Stimulated activated CD4-positive, alpha-beta T cell treated with anti-CD3 and anti-CD28 coated beads, Interleukin-4, amount 100 ng/mL, for 24 hours (primary cell): ENCODE measurements at places on chromosomes 12 and 14.

DNA sequence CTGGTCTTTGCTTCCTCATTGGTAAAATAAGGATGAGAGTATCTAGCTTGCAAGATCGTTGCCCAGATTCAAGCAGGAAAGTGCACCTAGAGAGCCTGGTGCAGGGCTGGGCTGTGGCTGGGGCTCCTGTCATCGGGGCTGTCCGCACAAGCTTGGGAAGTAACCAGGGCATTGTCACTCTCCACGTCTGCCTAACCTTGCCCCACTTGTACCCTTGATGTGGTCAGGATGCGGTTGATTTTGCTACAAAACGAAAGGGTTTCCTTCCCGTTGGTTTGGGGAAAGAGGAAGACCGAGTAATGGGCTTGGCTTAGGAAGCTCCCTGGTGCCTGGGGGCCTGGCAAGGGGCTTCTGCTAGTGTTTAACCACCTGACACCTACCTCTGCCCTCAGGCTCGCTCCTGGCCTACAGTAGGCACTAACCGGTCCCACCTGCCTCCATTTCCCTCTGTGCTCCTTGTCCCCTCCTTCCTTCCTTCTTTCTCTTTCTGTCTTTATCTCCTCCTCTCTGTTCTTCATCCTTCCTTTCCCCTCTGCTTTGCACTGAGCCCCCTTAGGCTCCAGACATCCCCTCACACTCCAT, 21.8 kb downstream of the MVK start:
- DNase-seq: peak; percentile 32

GRCh38 chr14:32286602-32287001, 42.5 kb upstream of the AKAP6 start:
- no peak for DNase-seq

DNA sequence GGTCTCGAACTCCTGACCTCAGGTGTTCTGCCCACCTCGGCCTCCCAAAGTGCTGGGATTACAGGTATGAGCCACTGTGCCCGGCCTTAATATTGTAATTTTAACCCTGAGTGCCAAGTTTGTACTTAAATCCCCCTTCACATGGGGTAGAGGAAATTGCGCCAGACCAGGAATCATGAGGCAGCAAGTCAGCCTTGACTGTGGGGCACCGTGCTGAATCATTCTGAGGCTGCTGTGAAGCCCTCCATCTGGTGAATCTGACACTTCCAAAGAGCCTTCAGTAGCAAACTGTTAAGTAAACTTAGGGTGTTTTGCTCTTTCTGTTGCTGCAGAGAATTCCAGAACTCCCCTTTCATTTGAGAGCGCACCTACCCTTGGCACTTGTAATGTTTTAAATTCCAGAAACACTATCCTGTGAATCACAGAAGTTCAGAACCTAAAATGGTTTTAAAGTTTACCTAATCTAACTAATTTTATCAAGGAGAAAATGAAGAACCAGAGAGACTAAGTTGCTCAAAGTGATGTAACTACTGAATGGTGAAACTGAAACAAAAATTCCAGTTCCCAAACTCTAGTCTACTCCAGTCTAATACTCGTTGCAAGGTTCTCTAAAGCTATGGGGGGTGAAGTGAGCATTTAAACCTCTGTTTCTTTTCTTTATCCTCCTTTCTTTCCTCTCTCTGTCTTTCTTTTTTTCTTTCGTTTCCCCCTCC, 7.5 kb downstream of the HEBP1 start:
- no peak for DNase-seq

GRCh38 chr14:52095794-52096193, 26.9 kb upstream of the NID2 start:
- DNase-seq: no peak

GRCh38 chr14:105026802-105027563, 6.1 kb upstream of the CDCA4 start:
- no peak for DNase-seq

DNA sequence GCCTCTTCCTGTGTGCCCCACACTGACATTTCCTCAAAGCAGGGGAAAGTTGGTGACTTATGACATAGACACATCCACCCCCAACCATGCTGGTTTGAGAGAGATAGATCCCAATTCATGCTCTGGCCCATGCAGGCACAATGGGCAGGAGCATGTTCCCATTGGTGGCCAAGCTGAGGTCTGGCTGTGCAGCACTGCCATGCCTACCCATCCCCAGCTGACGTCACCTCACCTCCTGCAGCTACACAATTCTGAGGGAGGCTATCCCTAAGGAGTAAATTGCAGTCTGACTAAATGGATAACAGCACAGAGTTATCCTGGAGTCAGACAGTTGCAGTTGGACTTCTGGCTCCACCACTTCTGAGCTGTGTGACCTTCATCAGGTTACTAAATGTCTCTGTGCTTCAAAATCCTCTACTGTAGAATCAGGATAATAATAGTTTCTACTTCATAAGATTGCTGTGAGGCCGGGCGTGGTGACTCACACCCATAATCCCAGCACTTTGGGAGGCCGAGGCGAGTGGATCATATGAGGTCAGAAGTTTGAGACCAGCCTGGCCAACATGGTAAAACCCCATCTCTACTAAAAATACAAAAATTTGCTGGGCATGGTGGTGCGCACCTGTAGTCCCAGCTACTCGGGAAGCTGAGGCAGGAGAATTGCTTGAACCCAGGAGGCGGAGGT, 323.9 kb downstream of the BCL11B start:
- no peak for DNase-seq

GRCh38 chr12:122981587-122982476, 1.4 kb downstream of the ARL6IP4 start:
- DNase-seq: no peak

- DNase-seq: no peak
These were observed 98.9 kb downstream of the BCL11B start for GRCh38 chr14:99173086-99173485.

GRCh38 chr12:117098024-117098360, 1.2 kb downstream of the TESC start:
- DNase-seq: no peak

GRCh38 chr12:10722502-10722904, 620 bp downstream of the YBX3 start:
- DNase-seq: peak; percentile 53

- DNase-seq: no peak
These were observed 436.9 kb upstream of the TMEM132C start for GRCh38 chr12:127830065-127830460.

GRCh38 chr14:34219661-34220377, 242.2 kb downstream of the SPTSSA start:
- DNase-seq: no peak

- no peak for DNase-seq
These were observed 7.5 kb upstream of the G2E3 start for GRCh38 chr14:30551460-30551859.

- no peak for DNase-seq
These were observed 29.7 kb downstream of the BDKRB1 start for GRCh38 chr14:96285667-96286066.

- DNase-seq: no peak
These were observed 344.7 kb upstream of the GARIN6 start for GRCh38 chr12:99302874-99303273.

DNA sequence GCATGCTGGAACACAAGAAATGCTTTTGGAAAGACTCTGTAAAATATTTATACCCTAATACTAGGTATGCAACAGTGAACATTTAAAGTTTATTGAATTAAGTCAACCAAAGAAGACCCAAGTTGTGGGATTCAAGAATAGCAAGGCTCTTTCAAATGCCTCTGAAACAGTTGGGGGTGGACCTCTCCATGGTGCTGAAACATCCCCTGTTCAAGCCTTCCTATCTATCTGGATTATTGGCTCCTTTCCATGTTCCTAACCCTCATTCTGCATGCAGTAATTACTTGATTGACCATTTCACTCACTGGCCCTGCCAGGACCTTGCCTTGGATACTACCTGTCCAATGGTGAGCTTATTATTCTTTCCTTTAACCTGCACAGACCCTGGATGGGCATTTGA, 349.7 kb downstream of the NRXN3 start:
- no peak for DNase-seq

GRCh38 chr12:125341422-125341821, 276.2 kb downstream of the AACS start:
- no peak for DNase-seq

DNA sequence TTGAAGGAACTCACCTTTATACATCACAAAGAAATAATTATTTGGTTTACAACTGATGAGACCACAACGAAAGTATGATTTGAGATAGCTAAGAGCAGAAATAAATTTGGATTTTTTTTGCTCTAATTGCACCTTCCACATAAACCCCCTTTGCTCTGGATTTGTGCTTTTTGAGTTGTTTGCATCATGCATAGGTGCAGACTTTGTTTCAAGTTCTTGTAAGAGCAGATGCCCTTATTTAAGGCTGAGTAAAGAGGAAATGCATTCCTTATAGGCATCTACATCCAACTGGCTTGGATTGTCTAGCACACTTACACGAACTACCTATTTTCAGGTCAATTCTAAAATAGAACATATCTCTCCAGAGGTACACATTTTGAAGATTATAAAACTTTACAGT, 6.6 kb upstream of the CCND2 start:
- DNase-seq: no peak

- DNase-seq: no peak
These were observed 109.4 kb downstream of the DACT1 start for GRCh38 chr14:58747181-58747580.

GRCh38 chr12:55929306-55929791, 1.6 kb upstream of the DGKA start:
- peak; percentile 84 for DNase-seq

- no peak for DNase-seq
These were observed 267.7 kb upstream of the MGAT4C start for GRCh38 chr12:86523844-86524243.

DNA sequence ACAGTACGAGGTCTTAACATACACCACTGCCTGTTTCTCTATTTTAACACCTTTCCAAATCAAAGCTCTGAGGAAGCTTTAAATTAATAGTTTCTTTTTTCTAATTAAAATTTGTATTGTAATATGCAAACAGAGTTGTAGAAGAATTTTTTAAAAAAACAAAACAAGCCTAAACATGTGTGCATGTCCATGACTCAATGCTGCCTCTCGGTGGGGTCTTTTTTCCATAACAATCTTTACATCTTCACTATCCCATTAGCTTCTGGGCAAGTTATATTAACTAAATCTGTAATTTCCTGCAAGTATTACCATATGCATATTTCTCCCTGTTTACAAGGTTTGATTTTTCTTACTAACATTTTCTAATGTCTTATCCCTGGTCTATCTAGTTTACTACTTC, 143.9 kb upstream of the NAV3 start:
- no peak for DNase-seq

DNA sequence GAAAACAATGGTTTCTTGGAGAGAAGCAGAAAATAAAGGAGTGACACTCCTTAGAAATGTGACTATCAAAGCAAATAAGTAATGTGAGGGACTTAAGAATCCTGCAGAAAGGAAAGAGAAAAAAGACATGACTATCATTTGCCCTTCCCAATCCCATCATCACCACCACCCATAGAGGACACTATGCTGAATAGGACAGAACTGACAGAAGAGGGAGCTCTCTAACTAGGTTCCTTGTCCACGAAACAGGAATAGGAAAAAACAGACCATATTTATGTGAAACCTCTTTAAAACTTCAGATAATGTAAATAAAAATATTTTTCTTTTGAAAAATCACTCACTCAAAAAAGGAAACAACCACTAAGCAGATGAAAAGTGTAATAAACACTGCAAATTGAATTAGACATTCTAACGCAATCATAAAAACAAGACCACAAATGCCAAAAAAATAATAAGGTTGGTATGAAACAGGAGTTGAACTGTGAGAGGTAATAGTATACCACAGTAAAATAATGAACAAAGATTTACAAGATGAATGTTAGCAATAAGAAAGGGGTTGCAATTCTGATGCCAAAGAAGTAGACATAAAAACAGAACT, 24.1 kb downstream of the KLRD1 start:
- DNase-seq: no peak

DNA sequence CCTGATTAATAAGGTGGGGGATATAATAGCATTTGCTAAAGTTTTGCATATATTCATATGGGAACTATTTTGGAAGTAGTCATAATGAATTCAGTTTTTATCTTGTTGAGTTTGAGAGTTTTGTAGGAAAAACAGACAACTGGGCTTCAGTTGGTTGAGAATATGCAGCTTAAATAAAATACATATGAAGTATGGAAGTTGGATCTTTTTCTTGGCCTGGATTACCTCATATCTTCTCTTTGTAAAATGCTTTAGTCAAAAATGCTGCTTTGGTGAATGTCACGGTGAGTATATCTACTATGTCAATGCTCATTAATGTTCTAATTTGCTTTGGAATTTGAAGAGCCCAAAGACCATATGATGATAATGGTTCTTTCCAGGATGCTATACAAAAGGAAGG, 552.2 kb upstream of the LMO3 start:
- no peak for DNase-seq

- DNase-seq: peak; percentile 40
These were observed 23.3 kb upstream of the EMP1 start for GRCh38 chr12:13173012-13173932.

DNA sequence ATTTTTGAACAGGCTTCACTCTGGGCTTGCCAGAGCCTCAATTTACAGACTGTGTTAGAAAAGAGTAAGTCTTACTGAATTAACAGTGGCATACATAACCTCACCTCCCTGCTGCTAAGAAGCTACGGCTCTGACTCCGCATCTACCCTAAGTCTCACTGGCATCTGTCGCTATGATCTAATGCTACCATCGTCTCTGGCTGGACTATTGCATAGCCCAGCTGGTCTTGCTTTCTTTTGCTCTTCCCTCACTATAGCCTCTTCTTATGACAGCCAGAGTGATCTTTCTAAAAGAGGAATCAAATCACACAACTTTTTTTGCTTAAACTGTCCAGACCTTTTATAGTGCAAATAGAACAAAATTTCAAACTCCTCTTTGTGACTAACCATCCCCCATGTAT, 81.1 kb downstream of the SLC24A4 start:
- DNase-seq: no peak

- no peak for DNase-seq
These were observed 45.5 kb downstream of the NUAK1 start for GRCh38 chr12:106093246-106093645.

GRCh38 chr12:106541201-106541600, 41.6 kb upstream of the RFX4 start:
- DNase-seq: no peak

GRCh38 chr12:41344776-41345470, 156.8 kb downstream of the PDZRN4 start:
- no peak for DNase-seq

DNA sequence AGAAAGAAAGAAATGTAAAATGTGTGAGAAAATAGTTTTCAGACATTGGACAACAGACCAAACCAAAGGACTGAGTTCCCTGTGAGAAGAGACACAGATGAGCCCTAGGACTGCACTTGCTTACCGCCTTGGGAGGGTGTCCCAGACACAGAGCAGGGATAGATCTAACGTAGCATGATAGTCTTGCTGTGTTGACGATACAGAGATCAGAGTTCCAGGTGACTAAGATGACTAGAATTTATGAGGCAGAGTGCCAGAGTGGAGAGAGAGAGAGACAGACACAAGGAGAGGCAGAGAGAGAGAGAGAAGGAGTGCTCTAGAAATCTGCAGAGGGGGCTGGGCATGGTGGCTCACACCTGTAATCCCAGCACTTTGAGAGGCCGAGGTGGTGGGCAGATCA, 148.2 kb upstream of the LMNTD1 start:
- DNase-seq: no peak

DNA sequence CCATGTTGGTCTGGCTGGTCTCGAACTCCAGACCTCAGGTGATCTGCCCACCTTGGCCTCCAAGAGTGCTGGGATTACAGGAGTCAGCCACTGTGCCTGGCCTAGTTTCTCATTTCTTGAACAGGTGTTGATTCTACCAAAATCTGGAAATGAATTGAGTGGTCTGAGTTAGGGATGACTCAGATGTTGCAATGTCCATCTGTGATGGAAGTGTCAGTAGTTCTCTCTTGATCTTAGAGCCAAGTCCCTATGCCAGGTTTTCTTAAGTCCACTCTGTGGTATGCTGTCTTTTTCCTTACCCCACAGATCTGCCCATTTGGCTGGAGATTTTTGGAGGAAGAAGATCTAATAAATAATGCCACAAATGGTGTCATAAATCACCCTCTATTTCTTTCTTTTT, 12.6 kb downstream of the SNAPC1 start:
- no peak for DNase-seq
